CD14-positive monocyte (primary cell): ENCODE measurements at places on chromosomes 2 and 18.

DNA sequence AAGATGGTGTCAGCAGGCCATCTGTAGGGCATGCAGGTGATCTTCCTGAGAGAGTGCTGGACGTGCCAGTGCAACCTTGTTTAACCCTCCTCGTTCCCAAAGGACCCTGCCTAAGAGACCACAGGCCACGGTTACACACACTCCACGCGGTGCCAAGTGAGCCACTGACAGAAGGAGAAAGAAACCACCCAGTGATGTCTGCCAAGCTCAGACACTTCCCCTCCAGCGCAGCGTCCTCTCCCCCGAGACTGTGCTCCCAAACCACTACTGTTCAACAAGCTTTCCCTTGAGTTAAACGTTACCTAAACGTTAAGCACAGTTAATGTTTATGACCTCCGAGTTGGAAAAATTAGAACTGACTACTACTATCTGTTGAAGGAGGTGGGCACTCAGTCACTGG is 119.1 kb upstream of the NCK2 start:
- no peak for DNase-seq

DNA sequence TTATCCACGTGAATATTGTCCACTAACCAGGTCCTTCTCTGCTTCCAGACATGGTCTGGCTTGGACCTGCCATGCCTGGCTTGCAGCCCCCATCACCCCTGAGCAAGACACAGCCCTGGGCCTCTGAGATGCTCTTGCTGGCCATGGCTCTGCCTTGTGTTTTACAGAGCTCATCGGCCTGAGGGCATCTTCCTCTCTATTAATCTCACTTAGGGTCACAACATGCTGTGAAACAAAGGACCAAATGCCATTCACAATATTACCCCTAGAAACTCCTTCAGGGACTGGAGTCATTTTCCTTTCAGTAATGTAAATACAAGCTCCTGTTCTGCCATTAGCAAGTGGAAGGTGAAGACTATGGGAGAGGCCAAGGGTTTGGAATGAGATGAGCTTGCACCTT is 6.8 kb upstream of the TPO start:
- DNase-seq, result no peak

- DNase-seq, result no peak
These were observed 106.3 kb downstream of the ANTXR1 start for GRCh38 chr2:69119104-69119894.

DNA sequence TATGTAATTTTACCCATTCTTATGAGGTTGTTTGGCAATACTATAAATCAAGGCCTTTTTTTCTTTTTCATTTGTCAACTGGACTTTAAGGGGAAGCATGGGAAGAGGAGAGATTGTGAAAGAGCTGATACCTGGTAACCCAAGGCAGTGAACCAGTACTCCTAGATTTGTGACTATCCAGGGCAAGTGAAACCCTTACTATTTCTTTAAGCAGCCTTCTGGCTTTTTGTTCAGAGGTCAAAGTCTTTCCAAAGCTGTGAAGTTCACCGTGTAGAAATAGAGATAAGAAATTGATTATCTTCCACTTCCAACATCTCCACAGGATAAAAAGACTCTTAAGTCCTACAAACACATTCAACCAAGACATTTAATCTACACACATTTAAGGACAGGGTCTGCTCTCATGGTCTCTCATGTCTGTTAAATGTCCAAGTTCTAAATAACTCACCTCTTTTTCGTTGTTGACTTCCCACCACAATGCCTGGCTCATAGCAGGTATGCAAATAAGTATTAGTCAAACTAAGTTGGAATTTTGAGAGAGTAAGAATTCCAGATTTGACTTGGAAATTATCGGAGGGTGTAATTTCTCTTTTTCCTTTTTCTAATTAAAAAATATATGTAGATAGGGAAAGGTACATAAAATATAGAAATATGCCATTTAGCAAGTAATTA is 485.8 kb downstream of the STK39 start:
- DNase-seq, result no peak

DNA sequence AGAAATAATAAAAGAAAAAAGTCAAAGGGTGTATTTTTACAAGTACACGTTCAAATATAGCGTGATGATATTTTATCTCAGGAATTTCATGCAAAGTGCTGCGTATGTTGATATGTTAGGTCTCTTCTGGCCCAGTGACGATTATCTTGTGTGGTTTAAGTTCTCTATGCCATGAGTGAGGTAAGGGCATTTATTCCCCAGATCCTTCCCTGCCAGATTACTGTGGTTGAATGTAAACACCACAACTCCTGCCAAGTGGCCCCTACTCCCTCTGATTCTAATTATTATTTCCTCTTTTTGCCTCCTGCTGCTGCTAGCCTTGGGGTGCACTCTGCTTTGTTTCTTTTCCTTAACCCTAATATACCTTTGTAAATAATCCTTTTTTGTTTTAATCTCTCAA is 12.2 kb downstream of the SCN2A start:
- no peak for DNase-seq

DNA sequence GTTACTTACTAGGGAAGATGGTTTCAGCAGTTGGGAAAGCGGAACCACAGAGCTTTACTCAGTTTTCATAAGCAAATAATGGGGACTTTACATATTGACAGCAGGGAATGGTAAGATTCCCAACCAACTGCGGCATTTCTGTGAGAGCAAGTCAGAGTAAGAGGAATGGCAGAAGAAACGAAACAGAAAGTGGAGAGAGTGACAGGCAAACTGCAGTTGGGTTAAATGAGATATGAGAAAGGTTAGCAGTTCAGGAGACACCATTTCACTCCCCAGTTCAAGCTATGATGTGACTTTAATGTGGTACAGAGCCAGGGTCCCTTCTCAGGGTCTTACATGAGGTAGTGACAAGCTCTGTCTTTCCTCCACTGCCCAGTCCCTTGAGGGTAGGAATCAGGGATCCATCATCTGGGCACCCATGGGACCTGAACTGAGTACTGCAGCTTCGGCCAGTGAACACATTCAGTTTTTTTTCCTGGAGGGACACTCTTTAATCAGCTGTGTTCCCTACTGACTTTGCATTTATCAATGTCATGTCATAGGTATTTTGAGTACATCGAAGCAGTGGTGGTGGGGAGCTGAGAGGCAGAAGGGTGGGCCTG is 33.0 kb upstream of the GREB1 start:
- DNase-seq, result no peak

- peak; percentile 63 for DNase-seq
These were observed 575 bp downstream of the ATL2 start for GRCh38 chr2:38376346-38377049.

- no peak for DNase-seq
These were observed 433 bp upstream of the MFF start for GRCh38 chr2:227324642-227324994.

GRCh38 chr18:34991152-34991551 is 50.1 kb upstream of the MAPRE2 start:
- no peak for DNase-seq

DNA sequence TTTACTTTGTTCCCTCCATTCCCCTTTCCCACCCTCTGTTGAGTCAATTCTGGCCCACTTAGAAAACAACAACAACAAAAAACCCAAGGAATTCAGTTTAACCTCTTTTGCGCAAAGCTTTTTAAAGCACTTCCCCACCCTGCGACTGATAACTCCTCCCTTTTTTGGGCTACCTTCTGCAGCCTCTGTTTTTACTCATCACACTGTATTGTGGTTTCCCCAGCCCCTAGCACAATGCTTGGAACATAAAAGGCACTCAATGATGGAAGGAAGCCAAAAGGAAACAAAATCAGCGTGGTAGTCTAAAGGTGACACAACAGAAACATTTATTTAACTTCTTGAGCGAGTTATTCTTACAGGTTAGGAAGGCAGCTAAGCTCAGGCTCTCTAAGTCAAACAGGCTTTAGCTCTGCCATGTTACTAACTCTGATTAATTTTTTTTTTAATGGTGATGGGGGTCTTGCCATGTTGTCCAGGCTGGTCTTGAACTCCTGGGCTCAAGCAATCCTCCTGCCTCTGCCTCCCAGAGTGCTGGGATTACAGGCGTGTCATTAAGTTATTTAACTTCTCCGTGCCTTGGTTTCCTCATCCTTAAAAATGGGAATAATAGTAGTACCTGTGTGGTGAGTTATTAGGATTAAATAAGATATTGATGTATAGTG is 1.3 kb downstream of the CEP68 start:
- peak; percentile 49 for DNase-seq

DNA sequence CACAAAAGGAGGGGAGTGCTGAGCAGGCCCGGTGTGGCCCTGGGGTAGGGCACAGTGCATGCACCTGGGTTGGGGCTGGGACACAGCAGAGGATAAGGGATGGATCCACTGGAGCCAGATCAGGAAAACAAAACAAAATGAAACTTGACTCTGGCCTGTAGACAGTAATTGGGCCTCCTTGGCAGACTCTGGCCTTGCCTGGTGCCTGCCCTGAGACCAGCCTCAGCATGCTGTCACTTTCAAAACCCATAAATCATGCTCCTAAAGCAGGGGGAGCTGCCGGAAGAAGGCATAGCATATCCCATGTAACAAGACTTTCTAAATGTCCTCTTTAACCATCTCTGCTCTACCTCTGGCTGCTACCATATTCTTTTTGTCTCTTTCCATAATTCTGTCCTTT is 61.1 kb upstream of the IGFBP5 start:
- DNase-seq, result no peak

DNA sequence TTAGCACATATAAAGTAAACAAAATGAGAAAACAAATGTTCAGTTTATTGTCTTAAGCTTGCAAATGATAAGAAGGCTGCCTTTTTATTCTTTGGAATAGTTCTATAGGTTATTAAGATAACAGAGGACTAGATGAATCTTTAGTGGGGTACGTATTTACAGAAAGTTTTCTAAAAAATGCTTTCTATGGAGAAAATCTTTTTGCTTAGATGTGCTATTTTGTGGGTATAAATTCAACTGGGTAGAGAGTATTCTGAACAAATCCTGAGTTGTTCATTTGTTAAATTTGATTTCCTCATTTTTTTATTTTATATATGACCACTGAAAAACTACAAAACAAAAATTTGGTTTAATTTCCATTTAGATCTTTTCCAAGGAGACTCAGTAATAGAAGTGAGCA is 566.9 kb downstream of the PLCL1 start:
- no peak for DNase-seq

GRCh38 chr2:207241198-207241597 is 75.5 kb upstream of the KLF7 start:
- DNase-seq, result peak; percentile 23

GRCh38 chr2:192469612-192470011 is 274.9 kb upstream of the TMEFF2 start:
- no peak for DNase-seq

- no peak for DNase-seq
These were observed 4.2 kb downstream of the SLC25A12 start for GRCh38 chr2:171889808-171890207.

- DNase-seq, result no peak
These were observed 289.7 kb downstream of the MYT1L start for GRCh38 chr2:2041256-2041824.

DNA sequence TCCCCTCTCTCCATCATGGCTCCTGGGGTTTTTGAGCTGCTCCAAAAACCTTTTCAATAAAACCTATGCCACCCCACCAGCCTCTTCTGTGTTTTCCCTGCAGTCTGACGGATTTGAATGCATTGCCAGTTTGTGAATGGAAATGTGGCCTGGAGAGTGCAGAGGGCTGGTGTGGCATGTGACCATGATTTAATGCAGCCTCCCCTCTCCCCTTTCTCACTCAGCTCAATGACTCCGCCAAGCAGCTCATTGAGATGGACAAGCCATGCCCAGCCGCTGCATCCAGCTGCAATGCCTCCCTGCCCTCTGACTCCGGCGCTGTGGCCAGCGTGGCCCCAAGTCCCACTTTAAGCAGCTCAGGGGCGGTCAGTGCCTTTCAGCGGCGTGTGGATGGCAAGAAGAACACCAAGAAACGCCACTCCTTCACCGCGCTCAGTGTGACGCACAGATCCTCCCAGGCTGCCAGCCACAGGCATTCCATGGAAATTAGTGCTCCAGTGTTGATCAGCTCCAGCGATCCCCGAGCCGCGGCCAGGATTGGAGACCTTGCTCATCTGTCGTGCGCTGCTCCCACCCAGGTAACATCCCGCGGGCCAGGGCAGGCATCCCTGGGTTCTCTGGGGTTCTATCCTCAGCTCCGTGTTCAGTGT is 215.3 kb downstream of the SEPTIN10 start:
- DNase-seq, result no peak

DNA sequence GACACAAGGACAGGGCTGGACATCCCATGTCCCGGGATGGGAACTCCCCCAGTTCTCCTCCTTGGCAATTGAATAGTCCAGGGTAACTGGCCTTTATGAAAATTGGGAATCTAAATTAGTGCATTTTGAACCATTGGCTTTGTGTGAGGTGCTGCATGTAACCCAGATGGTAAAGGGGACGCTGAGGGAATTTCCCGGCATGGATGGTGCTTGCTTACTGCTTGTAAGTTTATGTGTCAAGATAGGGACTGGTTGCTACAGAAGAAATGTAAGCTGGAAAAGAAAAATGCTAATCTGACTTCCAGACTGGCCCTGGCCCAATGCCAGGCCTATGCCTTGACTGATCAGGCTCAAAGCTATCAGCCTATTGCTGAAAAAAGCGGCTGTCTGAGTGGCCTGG is 1096.7 kb upstream of the DDX18 start:
- DNase-seq, result no peak

DNA sequence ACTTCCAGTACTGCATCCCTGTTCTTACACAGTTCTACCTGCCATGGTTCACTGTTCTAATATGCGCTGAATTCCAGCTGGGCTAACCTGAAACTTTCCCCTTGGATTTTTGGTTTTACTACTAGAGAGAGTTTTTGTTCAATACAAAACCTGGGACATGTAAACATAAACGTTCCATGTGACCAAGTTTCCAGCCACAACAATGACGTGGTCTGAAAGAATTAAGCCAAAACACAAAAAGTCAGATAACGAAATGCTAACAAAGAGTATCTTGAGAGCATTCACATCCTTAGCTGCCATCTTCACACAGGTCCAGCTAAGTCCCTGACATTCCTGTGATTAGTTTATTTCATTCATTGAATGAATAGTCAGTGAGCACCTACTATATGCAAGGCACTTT is 467.0 kb upstream of the PKDCC start:
- no peak for DNase-seq

DNA sequence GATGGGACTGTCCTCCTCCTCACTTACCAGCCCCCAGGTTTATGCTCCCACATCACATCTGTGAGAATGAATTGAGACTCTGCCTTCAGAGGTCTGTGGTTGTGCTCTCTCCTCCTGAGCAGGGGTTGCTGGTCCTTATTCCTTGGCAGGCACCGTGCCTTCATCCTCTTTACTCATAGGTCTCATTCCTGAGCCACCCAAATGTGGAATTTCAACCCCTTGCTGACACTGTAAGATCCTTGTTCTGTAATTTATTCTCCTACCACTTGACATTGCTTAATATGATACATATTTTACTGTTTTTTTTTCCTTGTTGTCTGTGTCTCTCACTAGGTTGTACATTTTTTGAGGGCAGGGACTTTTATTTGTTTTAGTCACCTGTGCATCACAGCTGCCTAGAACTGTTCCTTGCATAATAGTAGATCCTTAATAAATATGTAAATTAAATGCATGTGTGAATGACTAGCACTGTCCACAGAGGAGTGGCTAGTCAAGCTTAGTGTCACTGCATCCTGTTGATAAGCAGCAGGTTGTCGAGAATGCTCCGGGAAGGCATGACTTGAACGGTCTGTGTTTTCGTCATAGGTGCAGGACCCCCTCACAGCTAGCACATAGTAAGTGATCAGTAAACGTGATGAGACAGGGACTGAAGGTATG is 180.6 kb downstream of the ZNF407 start:
- no peak for DNase-seq

GRCh38 chr2:100554798-100555407 is 7.9 kb upstream of the PDCL3 start:
- DNase-seq, result peak; percentile 55
